Sigmoid colon (tissue), 7 donors: ENCODE measurements at places on chromosomes 13 and 19. TPM values are rescaled to one million over a fixed set of nuclear protein-coding genes. Genes with fewer than 3 reads are reported as not detected.
A peak's percentile ranks its signal among the peaks of the same experiment; 100 is the strongest.

- peak overlapping the region; percentile 84 for H3K27ac ChIP-seq
- peaks cover 19% of the 10 kb centered on the region for H3K36me3 ChIP-seq
- peaks cover 67% of the 10 kb centered on the region for H3K4me1 ChIP-seq
- H3K4me3 ChIP-seq = no peak overlapping the region
These were observed 3.9 kb upstream of the GSK3A start for GRCh38 chr19:42246143-42246921.

DNA sequence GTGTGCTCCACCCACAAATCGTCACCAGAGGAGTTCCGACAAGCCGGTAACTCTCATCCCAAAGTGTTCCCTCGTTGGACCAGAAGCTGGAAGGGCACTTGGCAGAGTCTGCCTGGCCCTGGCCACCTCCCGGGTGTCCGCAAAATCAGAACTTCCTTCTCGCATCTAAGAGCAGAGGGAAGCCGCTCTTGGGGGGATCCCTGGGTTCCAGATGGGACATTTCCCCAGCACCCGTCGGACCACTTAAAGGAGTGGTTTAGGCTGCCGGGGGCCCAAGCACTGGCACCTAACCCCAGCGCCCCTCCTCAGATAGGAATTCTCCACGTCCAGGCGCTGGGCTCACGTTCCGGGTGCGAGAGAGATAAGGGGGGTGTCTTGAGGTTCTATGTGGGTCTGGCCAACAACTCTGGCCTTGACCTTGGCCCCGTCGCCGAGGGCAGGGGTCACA lies 857 bp upstream of the MAP2K7 start:
- no peaks in the 10 kb centered on the region for H3K36me3 ChIP-seq
- no peak for DNase-seq
- no peaks in the 10 kb centered on the region for H3K27me3 ChIP-seq
- H3K4me3 ChIP-seq = peak overlapping the region; percentile 96
- peak overlapping the region; percentile 85 for H3K27ac ChIP-seq

Gene NECTIN2
- total RNA-seq = 37.1 TPM

- H3K36me3 ChIP-seq = peaks cover 15% of the 10 kb centered on the region
- no peak overlapping the region for H3K4me3 ChIP-seq
- DNase-seq = no peak
- H3K27ac ChIP-seq = no peak overlapping the region
- no peaks in the 10 kb centered on the region for H3K4me1 ChIP-seq
These were observed 17.9 kb downstream of the GAS6 start for GRCh38 chr13:113845723-113846635.

- no peaks in the 10 kb centered on the region for H3K27me3 ChIP-seq
- H3K36me3 ChIP-seq = no peaks in the 10 kb centered on the region
- peak overlapping the region; percentile 40 for H3K27ac ChIP-seq
- H3K4me1 ChIP-seq = peaks cover 23% of the 10 kb centered on the region
- no peak overlapping the region for H3K4me3 ChIP-seq
These were observed 395.9 kb downstream of the KCNRG start for GRCh38 chr13:50410921-50411746.

- H3K4me3 ChIP-seq = no peak overlapping the region
- H3K36me3 ChIP-seq = no peaks in the 10 kb centered on the region
- H3K27me3 ChIP-seq = no peaks in the 10 kb centered on the region
- no peak overlapping the region for H3K27ac ChIP-seq
- DNase-seq = no peak
These were observed 175.5 kb upstream of the SERP2 start for GRCh38 chr13:44197791-44198770.

DNA sequence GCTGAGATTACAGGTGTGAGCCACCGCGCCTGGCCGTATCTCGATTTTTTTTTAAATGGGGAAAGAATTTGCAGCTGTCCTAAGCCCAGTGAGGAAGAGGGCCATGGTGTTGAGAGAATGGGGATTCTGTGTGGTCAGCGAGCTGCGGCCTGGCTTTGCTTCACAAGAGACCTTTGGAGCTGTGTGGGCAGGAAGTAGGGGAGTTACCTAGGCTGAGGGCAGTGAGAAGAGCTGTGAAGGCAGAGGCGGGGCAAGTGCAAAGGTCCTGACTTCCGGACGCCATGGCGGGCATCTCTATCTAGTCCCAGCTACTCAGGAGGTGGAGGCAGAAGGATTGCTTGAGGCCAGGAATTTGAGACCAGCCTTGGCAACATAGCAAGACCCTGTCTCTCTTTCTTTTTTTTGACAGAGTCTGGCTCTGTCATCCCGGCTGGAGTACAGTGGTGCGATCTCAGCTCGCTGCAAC lies 4.9 kb downstream of the AP2A1 start:
- peaks cover 28% of the 10 kb centered on the region for H3K4me1 ChIP-seq
- no peak overlapping the region for H3K27ac ChIP-seq
- peaks cover 10% of the 10 kb centered on the region for H3K36me3 ChIP-seq

DNA sequence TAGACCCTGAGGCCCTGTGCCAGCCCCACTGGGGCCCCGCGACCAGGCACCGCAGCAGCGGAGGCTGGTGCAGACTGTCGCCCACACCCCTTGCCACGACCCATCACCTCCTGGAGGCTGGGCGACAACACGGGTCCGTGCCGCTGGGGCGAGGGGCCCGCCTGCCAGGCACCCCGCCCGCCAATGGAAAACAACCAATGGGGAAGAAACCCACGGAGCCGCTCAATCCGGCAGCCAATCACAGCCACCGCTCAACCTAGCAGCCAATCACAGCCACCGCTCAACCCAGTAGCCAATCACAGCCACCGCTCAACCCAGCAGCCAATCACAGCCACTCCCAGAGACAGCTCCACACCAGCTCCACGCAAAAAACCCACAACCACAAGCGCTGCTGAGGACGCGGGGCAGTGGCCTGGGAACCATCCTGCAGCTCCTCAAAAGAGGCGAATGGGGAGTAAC lies 29.7 kb downstream of the GPX4 start:
- no peaks in the 10 kb centered on the region for H3K36me3 ChIP-seq
- no peak overlapping the region for H3K4me3 ChIP-seq
- no peaks in the 10 kb centered on the region for H3K4me1 ChIP-seq
- no peak for DNase-seq
- peak overlapping the region; percentile 94 for H3K27ac ChIP-seq

GRCh38 chr19:35860818-35861639 lies 4.3 kb downstream of the KIRREL2 start:
- H3K4me3 ChIP-seq = no peak overlapping the region
- H3K27ac ChIP-seq = no peak overlapping the region
- H3K36me3 ChIP-seq = no peaks in the 10 kb centered on the region
- DNase-seq = no peak
- H3K4me1 ChIP-seq = peaks cover 12% of the 10 kb centered on the region
- H3K27me3 ChIP-seq = peaks cover 46% of the 10 kb centered on the region

Gene MARCHF2
- 289 TPM for total RNA-seq

Gene LYPD5
- 6.8 TPM for total RNA-seq

DNA sequence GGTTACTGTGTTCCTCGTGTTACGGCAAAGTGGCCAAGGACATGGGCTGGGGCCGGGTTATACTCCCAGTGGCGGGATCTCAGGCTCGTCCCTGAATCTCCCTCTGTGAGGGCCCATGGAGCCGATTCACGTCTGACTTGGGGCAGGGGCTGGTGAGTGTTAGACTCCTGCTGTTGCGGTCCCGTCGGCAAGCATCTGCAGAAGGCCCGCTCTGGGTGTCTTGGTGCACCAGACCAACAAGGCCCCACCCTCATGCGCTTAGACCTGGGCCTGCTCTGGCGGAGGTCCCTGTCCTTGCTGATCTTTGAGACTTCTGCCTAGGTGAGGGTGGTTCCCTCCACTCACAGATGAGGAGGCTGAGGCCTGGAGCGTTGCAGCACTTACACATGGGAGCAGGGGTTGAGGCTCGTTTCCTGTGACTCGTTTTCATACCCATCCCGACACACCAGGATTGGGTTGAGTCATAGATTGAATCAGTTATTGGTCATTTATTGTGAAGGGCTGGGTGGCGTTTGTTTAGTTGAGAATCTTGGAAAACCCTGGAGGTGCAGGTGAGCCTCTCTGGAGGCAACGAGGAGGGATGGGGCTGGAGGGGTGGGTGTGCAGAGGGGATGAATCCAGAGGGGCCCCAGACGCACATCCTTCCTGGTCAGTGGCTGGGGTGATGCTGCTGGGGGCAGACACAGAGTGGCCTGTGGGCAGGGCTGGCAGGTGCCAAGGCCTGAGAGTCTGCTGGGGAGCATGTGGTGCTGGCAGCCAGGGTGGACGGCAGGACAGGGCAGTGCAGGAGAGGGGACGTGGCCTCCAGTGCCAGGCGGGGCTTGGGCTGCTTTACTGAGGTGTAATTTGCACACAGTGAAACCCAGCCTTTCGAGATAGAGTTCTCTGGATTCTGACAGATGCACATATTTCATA lies 4.6 kb downstream of the EPN1 start:
- no peak for DNase-seq
- H3K36me3 ChIP-seq = peaks cover 49% of the 10 kb centered on the region
- H3K27ac ChIP-seq = no peak overlapping the region
- no peaks in the 10 kb centered on the region for H3K4me1 ChIP-seq

Gene ELSPBP1
- not detected for total RNA-seq
